AG04450 (cell line): ENCODE measurements at places on chromosomes 3 and 15.

GRCh38 chr15:74302821-74303359 is 64.6 kb downstream of the CYP11A1 start:
- no peak for DNase-seq

GRCh38 chr3:8164145-8164544 is 337.5 kb upstream of the LMCD1 start:
- no peak for DNase-seq

GRCh38 chr3:160486459-160486869 is 36.9 kb upstream of the TRIM59 start:
- DNase-seq = no peak

DNA sequence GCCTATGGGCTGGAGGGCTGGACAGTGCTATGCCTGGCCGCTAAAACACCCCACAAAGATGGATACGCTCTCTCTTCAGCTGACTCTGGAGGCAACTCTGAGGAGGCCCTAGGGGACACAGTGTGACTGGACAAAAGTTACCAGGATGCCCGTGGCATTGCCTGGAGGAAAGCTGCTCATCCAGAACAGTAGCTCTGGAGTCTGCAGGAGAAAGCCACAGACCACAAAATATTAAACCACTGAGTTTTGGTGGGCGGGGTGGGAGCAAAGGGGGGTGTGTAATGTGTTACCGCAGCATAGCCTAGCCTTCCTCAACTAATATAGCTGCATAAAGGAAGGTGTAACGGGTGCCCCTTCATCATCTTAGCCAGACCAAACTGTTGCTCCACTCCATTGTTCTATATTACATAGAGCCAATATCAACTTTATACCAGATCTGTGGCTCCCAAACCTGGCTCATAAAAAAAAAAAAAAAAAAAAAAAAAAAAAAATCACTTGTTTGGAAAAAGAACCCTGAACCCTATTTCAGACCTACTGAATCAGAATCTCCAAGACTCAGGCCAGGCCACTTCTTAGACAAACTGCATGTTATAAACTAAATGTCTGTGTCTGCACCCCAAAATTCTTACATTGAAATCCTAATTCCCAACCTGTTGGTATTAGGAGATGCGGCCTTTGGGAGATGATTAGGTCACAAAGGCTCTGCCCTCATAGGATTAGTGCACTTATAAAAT is 132.6 kb downstream of the TNIK start:
- DNase-seq = no peak

- DNase-seq = no peak
These were observed 12.7 kb downstream of the TKT start for GRCh38 chr3:53243165-53243564.

DNA sequence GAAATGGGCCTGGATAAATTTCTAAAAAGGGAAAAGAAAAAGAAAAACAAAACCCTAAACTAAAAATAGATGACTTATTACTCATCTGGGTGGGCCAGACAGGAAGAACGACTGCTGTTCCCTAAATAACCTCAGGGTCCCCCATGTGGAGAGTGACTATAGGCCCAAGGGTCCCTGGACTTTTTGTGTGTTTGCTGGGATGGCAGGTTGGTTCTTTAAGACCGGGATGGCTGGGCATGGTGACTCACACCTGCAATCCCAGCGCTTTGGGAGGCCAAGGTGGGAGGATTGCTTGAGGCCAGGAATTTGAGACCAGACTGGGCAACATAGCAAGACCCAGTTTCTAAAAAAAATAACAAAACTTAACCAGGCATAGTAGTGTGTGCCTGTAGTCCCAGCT is 43.8 kb upstream of the TRA2B start:
- no peak for DNase-seq

DNA sequence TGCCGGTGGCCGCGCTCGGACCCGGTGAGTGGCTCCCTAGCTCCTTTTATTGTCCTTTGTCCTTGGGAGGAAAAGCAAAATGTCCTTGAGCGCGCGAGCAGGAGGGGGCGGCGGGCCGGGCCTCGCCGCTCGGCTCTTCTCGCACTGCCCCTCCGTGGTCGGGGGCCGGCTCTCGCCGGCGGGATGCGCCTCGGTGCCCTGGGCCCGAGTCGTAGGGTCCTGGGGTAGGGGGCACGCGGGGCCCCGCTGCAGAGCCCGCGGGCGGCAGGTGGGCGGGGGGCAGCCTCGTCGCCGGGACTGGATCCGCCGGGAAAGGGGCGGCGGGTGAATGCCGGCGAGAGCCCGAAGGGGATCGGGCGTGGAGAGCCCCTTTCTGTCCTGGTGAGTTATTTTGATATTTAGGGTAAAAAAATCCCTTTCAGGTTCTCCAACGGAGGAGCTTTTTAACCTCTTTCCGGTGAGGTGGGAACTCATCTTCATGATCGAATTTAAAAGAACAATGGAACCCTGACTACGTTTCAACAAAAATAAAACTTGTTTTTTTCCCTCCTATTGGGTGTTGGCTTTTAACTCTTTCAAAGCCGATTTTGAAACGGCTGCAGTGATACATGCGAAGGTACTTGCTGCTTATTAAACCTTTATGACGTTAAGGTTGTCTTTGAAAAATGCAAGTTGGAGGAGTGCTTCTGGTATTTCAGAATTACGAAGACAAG is 16.8 kb upstream of the CHD2 start:
- no peak for DNase-seq

GRCh38 chr3:55516392-55517030 is 29.4 kb upstream of the WNT5A start:
- no peak for DNase-seq

GRCh38 chr15:71096676-71097075 is 18.6 kb upstream of the THSD4 start:
- no peak for DNase-seq

DNA sequence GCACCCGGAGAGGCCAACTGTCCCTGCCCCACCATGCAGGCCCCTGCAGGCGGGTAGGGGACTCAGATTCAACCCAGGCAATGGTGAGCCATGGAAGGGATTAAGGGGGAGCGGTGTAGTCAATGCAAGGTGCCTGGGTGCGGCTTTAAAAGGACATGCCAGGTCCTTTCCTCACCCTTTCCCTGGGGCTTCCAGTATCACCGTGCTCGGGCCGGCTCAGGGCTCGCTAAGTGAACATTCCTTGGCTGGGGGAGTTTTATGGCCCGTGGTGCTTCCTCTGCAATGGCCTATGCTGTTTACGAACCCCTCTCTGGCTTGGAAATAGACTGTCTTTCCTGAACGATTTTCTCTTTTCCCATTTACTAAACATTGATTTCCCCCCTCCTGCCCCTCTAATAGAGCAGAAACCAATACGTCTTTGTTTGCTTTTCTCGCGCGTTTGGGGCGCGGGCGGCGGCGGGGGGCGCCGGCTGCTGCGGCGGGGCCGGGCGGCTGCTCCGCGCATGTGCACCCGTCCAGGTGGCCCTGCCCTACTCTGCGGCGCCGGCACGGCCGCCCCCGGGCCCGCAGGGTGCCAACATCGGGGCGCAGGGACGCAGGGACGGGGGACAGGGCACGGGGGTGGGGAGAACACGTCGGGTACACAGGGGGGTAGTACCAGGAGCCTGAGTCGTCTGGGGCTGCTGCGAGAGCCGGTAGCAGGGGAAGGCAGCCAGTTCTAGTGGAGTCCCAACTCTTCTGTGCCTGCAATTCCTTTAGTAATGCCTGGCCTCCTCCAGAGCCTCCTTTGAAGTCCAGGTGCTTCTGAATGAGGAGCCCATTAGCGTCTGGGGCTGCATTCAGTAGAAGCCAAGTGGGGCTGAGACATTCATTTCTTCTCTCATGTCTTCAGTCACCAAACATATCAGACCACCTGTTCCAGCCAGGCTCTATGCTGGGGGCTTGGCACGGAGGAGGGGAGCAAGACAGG is 26.9 kb upstream of the CACNA2D2 start:
- DNase-seq = no peak
